ENCODE measurements at places on chromosomes 7 and 10.
A peak's percentile ranks its signal among the peaks of the same experiment; 100 is the strongest.

DNA sequence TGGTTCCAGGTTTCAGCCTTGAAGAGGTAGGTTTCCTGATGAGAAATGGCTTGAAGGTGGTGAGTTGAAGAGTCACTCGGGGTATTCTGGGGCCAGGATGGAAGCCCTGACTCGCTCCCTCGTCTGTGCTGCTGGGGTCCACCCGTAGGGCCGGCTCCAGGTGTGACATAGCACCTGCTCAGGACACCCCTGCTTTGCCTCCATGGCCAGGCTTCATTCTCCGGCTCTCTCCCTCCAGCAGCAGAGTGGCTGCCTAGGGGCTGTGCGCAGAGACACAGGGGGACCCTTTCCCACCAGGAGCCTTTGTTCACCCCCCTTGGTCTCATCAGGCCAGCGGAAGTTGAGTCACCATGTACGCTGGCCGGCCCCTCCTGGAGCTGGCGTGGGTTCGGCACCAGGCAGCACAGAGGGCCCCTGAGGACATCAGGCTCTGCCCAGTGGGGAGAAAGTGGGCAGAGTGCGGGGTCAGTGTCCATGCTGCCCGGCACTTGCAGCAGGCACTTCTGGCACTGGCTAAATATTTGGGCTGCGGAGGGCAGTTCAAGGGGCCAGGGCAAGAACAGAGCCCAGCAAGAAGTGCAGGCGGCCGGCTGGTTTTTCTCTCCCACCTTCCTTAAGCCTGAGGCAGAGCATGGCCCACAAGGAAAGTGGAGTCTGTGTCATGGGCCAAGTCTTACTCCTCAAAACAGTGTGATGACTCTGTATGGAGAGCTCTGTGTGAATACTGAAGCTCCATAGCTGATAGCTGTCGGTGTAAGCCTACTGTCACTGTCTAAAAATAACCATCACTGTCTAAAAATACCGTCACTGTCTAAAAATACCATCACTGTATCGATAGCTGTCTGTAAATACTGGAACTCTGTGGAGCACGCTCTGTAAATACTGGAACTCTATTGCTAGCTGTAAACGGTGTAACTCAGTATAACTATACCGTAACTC, 3.7 kb upstream of the PRKAR1B start:
- DNase-seq = no peak

- DNase-seq = no peak
These were observed 7.7 kb downstream of the PON2 start for GRCh38 chr7:95427166-95427565.

- peak; percentile 65 for DNase-seq
These were observed 94.0 kb downstream of the NPSR1 start for GRCh38 chr7:34751725-34752643.

DNA sequence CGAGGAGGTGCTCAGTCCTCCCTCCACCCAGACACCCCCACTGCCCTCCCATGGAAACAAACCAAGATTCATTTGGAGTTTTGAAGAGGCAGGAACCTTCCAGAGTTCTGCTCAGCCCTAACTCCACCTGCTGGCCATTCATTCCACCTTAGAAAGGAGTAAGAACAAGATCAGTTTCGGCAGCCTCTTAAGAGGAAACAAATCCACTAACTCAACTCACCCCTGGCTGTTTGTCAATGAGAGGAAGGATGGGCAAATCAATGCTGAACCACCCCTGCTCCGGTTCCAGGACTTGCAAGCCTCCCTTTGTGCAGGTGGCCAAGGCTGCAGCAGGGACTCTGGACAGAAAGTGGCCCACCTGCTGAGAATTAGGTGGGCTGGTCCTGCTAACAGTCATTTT, 26.2 kb downstream of the CCDC3 start:
- no peak for DNase-seq

GRCh38 chr10:74174521-74174920, 23.5 kb downstream of the ADK start:
- peak; percentile 25 for DNase-seq

- no peak for DNase-seq
These were observed 18.8 kb downstream of the NT5C3A start for GRCh38 chr7:33043501-33044400.

DNA sequence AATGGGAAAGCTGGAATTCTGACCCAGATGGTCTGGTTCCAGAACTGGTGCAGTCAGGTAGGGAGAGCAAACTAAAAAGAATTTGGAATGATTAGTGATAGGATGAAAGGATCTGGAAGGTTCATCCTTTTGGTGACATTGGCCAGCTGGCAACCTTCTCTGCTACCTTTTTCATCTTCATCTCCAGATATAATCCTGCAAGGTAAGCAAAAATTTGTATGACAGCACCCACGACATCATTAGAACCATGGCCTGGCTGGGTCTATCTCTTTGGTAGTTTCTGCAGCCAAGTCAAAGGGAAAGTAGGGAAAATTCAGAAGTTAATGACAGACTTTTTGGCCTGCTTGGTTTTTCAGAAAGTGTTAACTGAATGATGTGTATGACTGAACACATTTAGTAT, 188.9 kb upstream of the MALRD1 start:
- no peak for DNase-seq

DNA sequence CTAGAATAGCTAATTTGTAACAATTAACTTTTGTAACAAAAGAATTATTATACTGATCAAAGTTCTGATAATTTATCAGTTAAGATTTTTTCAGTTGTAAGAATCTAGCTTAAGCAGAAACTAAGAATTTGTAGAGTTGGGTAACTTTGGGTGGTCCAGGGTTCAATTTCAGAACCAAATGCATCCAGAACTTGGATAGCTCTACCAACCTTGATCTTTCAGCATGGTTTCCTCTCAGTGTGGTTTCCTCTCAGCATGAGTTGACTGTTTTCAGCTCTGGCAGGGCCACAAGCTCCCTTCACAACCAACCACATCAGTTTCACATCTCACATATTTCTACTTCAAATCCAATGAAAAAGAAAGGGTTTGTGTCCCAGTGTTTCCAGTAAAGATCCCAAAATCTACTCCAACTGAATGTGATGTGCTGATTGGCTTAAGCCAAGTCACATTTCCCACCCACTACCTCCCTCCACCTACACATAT, 3.3 kb upstream of the FAS start:
- no peak for DNase-seq

DNA sequence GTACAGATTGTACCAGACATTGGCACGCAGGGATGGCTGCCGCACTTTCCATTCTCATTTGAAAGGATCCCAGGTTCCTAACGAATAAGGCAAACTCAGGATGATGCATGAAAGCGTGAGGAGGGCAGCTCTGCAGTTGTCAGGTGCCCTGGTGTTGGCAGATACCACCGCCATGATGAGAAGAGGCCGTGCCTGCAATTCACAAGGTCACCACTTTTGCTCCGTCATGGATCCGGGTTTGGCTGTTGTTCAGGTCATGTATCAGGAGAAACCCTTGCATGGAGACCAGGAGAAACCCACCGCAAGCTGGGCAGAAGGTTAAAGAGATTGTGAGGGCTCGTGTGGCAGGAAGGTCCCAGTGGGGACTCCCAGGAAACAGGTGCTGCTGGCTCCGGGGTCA, 233.2 kb downstream of the KLF6 start:
- peak; percentile 2 for DNase-seq

All from HepG2 (cell line).